ENCODE measurements at places on chromosomes 6 and 20. TPM values are rescaled to one million over a fixed set of nuclear protein-coding genes. Genes with fewer than 3 reads are reported as not detected.

The HLA-DQA1 gene
- total RNA-seq, result 0.86 TPM

The BNIP5 gene
- not detected for total RNA-seq

The KCNG1 gene
- total RNA-seq, result 54.6 TPM

The PNPLA1 gene
- total RNA-seq, result 0.10 TPM

The ATP9A gene
- total RNA-seq, result 16.8 TPM

The SRSF6 gene
- 242 TPM for total RNA-seq

GRCh38 chr20:42957018-42957703 lies 232.5 kb downstream of the PTPRT start:
- DNase-seq, result no peak

DNA sequence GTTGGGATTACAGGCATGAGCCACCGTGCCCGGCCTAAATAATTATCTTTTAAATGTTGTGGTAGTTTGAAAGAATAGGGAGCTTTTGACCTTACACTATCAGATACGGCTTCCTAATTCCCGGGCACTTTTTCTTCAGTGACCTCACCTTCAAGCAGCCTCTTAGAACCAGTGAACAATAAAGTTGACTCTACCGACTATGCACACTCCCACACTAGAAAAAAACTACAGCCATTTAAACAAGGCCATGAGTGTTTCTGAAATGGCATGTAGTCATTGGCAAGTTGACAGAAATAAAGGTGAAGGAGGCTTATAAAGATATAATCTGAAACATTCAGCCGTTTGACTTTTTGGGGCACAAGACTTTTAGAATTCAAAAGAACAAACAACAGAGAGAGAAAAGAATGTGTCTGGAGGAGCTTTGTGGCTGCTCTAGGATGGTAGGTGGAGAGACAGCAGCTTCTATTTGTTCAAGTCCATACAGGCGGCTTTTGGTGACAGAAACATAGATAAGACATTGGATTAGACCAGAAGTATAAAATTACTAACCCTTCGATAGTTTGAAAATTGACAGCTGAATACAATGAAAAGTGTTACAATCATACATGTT lies 75.2 kb downstream of the GJA1 start:
- no peak for DNase-seq

DNA sequence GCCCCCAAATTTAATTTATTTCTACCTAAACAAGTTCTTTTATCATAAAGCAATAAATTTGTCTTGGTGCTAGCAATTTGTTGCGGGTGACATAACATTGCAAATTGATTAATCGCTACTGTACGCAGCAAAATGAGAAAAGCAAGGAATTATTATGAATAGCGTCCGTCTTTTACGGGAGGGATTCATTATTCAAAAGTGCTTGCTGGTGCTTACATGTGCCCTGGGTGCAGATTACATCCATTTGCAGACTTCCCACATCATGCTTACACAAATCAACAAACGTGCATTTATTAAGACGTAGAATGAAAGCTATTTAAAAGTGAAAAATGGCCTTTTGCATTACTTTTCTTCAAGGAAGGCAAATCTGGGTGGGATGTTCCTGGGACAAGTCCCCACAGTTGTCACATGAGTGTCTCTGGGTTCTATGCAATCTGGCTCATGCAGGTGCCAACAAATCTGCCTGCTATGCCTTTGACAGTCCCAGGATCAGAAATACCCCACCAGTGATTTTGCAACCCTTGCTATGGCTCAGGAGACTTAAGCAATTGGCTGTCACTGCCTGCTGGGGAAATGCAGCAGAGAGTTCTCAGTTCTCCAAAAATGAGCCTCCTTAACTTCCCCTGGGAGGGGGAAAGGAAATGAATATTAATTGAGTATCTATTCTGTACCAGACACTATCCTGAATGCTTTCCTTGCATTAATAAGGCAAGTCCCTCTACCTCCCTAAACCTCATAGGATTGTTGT lies 30.1 kb upstream of the MAFB start:
- no peak for DNase-seq

- peak; percentile 10 for DNase-seq
These were observed 54.9 kb downstream of the TAF4 start for GRCh38 chr20:62010551-62011402.

DNA sequence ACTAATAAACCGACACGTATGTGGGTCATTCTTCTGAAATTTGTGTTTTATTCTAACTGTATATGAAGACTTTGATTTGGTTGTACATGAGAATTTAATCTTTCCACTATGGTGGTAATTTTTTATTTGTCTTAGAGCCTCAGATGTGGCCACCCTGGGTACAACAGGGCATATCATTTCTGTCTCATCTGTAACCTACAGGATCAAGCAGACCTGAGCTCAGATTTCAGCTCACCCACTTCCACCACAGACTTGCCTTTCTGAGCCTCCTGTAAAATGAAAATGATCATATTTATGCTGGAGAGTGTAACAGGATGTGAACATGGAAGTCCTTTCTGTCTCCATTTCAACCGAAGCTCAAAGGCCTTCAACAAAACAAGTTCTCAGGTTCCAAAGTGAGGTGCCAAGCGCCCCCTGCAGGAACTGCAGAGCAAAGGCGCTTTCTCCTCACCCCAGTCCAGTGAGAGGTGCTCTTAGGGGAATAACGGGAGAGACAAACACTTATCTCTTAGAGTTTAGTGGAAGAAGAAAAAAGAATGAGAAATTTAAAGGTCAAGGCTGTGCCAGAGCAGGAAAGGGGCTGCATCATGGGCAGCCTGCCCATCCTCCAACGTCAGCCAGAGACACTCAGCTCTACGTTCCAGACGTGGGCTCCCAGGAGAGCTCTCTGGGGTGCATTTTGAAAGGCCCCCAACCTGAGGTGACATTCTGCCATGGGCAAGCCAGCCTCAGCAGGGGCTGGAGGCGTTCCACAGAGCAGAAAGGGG lies 23.0 kb upstream of the CD24 start:
- peak; percentile 47 for DNase-seq

- no peak for DNase-seq
These were observed 191.4 kb upstream of the FAM83B start for GRCh38 chr6:54655162-54655561.
